Ascending aorta (tissue), 2 donors: ENCODE measurements at places on chromosomes 7 and 10. TPM values are rescaled to one million over a fixed set of nuclear protein-coding genes. Genes with fewer than 3 reads are reported as not detected.

NUTM2D gene
- total RNA-seq = 10.9 TPM

DNA sequence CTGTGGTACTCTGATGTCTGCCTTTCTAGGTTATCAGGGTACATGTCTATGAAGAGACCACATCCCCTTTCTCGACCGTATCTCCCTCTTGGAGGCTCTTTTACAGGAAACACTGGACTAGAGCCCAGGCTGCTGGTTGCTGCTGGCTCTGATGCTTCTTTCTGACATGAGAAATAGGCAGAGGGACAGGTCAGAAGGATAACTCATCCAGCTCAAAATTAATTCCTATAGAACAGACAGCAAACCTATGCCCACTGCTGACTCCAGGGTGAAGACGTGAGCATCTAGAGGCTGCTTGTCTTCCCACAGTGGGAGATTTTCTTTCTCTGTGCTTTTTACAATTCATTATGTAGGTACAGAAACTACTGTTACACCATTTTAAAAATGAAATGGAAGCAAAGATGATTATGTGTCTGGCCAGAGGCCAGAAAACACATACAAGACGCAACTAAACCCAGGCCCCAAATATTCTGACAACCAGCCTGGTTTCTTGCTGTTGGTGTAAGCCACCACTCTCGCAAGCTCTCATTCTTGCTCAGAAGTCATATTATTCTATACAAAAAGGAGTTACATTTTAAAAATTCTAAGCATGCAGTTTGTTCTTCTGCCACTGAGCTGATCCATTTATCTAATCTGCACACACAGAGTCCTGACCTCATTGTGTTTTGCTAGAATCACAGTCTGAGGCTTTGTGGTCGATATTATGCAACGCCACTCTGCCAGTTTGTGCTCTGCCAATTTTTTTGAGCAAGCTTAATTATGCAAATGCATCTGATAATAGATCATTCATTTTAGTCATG lies 424.3 kb downstream of the KIF20B start:
- no peak for DNase-seq

OPN1SW gene
- not detected for total RNA-seq

DNA sequence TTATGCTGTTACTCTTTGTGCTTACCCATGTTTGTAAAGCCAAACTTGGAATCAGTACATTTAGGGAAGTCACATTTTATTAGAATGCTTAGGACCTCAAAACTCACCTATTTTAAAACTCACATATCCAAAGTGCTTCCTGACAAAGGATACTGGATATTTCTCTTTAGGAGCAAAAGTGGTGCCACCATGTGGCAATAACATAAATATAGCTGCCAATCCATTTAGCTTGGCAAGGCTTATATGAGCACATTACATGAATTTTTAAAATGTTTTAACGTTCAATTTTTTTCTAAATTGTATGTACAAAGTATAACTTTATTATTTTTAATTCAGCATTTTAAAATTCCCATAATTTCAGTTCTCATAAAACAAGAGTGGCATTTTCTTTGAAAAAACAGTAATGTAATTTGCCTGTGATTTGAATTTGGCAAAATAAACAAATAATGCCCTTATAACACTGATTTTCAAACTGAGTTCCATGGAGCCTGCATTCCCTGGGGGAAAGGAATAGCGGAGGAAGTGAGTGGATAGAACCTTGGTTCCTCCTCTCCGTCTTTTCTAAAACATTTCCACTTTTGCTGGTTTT lies 75.4 kb downstream of the HDAC9 start:
- no peak for DNase-seq

ASB10 gene
- not detected for total RNA-seq

GRCh38 chr10:1944487-1944886 lies 207.2 kb upstream of the ADARB2 start:
- DNase-seq = no peak

DNA sequence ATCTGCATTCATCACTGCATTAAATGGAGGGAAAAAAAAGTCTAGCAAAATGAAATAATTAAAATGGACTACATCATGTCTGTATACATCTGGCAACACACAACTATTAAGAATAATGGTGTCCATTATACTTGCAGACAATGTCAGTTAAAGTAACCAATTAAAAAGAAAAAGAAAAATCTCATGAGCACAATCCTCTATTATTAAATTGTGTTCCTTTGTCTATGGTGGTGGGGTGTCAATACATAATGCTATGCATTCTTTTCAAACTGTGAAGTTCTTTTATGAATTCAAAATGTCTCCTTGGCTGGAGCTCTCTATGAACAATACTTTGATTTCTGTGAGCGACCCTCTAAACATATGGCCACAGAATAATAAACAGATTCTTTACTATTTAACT lies 63.5 kb downstream of the NRP1 start:
- no peak for DNase-seq

DNA sequence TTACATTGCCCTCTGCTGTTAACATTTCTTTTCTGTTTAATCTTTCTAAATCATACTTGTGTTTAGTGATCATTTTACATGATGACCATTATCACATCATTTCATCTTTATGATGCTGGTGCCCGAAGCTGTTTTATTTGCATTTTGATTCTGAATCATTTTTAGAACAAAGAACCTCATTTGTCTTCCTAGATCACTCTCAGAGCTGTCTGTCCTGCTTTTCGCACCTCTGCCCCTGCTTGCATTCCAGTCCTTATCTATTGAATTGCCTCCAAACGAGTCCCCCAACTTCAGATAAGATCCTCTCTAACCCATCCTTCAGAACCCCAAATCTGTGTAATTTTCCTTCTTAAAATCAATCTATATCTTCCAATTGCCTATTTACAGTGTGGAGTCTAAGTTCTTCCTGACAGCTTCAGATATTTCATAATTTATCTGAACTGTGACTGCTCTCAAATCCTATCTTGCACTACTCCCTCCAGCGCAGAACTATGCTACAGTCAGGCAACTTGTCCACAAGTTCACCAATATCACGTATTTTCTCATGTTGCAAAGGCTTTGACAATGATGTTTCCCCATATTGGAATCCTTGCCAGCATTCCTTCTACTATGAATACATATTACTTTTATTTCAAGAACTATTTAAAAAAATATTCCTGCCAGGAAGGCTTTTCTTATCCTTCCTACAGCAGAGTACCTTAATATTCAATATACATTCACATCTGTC lies 346.5 kb upstream of the CACNA2D1 start:
- no peak for DNase-seq

GRCh38 chr10:17878896-17879295 lies 69.7 kb downstream of the MRC1 start:
- no peak for DNase-seq

MUC3A gene
- total RNA-seq = not detected

DNA sequence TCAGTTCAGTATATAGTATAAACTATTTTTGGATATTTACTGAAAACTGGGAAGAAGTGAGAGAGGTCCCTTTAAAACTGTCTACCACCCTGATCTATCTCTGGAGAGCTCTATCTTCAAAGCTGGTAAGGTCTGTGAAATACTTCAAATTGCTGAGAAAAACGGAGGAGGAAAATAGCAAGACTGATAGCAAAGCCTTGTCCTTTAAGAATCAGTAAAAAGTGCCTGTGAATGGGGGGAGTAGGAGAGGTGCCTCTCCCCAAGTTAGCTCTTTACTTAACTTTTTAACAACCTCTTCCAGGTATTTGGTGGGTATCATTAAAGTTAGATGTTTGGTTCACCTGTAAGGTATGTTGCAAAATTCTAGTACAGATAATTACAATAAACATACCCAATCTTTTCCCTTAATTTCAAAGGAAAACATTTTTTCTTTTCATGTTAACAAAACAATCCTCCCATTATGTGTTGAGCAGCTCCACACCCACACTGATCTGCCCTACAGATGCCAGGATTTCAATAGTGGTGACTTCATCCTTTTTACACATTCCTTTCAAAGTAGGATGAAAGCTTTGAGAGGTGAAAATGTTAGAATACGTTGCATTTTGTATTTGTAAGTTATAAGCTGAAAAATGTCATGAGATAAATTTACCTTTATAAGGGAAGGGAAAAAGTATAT lies 149.2 kb downstream of the CRPPA start:
- DNase-seq = no peak

GRCh38 chr10:19913987-19914386 lies 97.8 kb downstream of the PLXDC2 start:
- no peak for DNase-seq

GRCh38 chr7:73823873-73824592 lies 6.8 kb upstream of the CLDN4 start:
- DNase-seq = no peak

GRCh38 chr10:45376371-45376801 lies 2.4 kb downstream of the ALOX5 start:
- no peak for DNase-seq

- no peak for DNase-seq
Measured at GRCh38 chr7:122525355-122525754, 173.6 kb downstream of the RNF133 start.

DNA sequence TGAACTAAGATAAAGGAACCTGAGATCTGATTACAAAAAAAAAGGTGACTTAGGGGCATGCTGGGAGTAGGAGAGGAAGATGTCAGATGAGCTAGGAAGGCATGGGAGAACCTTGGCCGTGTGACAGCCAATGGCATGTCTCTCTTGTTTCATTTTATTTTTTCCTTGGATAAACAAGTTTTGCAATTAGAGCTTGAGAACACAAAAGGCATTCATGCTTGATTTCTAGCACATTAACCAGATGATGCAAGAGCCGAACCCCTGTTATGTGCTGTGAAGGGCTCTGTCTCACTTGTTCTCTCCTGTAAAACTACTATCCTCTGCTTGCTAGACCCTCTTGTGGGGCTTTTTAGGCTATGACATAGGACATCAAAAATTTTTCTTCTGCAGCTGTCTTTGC lies 134.3 kb upstream of the ASAH2 start:
- DNase-seq = no peak

DNA sequence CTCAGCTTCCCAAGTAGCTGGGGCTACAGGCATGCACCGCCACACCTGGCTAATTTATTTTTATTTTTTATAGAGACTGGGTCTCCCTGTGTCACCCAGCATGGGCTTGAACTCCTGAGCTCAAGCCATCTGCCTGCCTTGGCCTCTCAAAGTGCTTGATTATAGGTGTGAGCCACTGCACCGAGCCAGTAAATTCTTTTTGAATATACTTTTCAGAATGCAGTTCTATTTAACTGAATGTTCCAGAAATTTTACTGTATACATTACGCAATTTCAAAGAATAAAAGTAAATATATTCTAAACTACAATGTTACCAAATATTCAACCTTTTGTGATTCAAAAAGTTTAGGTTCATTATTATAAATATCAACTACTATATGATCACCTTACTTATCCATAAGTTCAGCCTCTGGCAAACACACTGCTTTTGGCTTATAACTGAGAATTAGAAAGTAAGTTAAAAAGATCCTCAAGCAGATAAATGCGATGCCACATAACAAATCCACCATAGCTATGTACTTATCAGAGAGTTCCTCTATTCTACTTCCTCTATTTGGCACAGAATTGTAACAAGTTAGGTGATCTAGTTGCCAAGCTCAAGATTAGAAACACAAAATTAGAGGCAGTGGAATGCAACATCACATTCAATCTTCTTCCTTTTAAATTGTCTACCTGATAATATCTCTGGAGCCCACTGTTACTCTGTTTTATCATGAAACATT lies 118.2 kb downstream of the ANK3 start:
- DNase-seq = no peak

DNA sequence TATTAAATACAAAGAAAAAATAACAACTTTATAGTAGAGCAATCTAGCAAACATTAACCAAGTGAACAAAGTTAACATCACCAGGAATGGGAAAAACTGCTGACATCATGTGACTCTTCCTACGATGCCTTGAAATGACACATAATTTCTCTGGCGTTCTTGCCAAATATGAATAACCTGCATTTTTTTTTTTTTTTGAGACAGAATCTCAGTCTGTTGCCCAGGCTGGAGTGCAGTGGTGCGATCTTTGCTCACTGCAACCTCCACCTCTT lies 126.5 kb upstream of the VKORC1L1 start:
- no peak for DNase-seq

GRCh38 chr7:28280516-28280915 lies 99.9 kb upstream of the JAZF1 start:
- DNase-seq = no peak

- DNase-seq = no peak
Measured at GRCh38 chr7:22181663-22182062, 175.3 kb downstream of the RAPGEF5 start.

DNA sequence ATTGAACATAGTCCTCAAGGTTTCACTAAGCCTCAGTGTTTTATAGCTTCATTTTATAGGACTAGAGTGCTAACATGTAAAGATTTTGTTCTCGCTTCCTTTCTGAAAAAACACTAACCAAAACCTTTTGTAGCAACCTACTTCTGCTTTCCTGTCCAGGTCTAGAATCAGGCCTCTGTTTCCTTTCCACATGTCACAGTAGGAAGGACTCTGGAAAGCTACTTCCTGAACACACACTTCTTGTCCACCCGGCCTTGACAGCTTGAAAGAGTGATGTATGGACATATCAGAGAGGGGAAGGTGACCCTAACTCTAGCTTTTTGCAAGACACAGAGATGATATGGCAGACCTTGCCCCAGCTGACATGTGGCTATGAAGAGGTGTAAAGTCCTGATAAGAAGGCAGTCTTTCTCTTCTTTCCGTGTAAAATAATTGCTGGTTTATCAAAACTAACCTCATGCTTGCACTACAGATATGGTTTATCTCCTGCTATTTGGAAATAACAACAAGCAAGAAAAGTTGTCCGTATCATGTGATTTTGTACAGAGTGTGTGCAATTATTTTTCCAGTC lies 175.4 kb downstream of the SKAP2 start:
- no peak for DNase-seq

TSPAN33 gene
- 8.1 TPM for total RNA-seq

DNA sequence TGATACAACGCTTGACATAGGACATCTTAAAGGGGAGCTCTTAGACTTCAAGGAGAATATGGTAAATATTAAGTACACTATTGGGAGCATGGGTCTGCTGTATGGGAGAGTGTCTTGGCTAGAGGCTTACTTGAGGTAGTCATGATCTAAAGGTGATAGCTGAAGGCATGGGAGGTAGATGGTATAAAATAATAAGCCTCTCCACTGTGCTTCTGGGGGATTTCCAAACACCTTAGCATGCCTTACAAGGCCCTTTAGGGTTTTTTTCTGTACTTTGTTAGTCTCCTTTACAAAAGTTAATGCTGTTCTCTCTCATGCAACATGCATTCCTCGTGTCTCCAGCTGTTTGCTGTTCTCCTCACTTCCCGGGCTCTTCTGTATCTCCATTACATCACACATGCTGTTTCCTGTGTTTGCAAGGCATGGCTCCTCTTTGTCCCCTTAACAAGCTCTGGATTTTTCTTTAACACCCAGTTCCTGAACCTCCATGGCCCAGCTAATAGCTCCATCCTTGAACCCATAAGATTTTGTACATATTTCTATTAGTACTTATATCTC lies 449.7 kb downstream of the AUTS2 start:
- DNase-seq = no peak

CLEC5A gene
- 0.64 TPM for total RNA-seq

ATOH7 gene
- not detected for total RNA-seq

- DNase-seq = no peak
Measured at GRCh38 chr7:144020340-144020739, 20.2 kb downstream of the OR6B1 start.

NUTM2A gene
- 0.11 TPM for total RNA-seq

DNA sequence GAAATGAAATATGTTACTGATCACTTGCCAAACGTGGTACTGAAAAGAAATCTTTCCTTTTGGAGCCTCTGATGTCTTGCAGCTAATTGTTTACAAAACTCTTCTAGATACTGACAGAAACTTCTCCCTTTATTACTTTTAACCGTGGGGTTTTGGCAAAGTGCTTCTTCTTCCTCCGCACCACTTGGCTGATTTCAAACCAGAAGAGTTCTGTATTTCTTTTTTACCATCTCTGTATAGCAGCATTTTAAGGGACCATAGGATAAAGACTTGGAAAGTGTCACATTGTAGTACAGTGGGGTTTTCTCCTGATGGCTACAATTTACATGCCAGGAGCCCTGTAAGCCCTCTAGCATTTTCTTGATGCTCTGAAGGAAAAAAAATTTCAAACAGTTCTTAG lies 21.9 kb upstream of the CREB5 start:
- DNase-seq = no peak
